ENCODE measurements at places on chromosomes 2 and 18.
A peak's percentile ranks its signal among the peaks of the same experiment; 100 is the strongest.

DNA sequence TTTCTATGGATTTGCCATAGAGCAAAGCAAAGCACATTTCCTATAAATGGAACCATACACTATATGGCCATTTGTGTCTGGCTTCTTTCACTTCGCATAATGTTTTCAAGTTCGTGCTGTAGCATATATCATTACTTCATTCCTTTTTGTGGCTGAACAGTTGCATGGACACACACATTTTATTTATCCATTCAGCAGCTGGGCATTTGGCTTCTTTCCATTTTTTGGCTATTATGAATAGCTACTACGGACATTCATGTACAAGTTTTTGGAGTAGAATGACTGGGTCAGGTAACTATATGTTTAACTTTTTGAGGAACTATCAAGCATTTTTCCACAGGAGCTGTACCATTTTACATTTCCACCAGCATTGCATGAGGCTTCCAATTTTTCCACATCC is 10.7 kb upstream of the SELENOI start:
- no peak for DNase-seq

DNA sequence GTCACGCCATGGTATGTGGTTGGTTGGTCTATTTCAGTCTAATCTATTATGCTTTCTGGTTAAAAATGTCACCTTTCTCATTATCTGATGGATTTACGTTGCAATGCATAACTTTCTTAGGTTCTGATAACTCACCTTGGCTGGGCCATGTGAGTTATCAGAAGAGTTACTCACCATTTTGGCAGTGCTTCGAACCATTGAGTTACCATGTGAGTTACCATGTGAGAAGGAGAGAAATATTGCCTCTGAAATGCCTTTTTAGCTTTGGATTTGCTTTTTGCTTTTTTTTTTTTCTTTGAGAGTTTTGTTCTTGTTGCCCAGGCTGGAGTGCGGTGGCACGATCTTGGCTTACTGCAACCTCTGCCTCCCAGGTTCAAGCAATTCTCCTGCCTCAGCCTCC is 1.6 kb downstream of the SMARCAL1 start:
- DNase-seq = no peak

DNA sequence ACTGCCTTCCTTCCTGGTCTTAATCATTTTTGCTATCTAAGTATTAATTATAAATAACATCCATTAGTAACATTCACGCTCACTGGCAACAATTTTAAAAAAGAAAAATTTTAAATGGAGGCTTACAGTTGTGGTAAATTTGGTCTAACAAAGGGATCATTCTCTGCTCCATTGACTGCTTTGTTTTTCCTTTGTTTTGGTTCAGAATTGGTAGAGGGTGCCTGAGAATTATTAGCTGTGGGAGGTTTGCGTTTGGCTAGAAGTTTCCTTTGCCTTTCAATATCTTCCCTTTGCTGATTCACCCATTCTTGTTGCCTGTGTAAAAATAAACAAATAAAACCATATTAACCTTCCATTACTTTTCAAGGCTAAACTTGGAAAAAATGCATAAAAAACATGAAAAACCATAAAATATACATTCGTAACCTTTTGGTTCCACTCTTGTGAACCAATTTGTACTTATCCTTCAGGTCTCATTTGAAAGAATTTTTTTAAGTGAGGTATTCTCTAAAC is 114.6 kb downstream of the TLK1 start:
- DNase-seq = no peak

DNA sequence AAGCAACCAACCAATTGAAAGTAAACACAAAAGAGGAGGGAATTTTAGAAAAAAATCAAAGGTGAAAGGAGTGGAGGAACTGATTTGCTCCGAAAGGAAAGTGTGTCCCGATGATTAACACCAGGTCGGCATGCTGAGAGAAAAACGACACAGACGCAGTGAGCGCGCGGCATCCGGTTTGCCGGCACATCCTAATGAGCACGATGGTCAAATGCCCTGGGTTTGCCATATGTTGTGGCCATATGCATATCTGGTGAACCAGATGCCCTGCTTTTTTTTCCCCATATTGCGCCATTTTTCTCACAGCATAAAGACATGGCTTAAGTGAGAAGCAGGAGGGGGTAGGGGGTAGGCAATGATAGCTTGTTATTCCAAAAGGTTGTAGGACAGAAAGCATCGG is 626.7 kb downstream of the BCL11A start:
- no peak for DNase-seq

- no peak for DNase-seq
Measured at GRCh38 chr18:47143899-47144485, 6.3 kb downstream of the HDHD2 start.

DNA sequence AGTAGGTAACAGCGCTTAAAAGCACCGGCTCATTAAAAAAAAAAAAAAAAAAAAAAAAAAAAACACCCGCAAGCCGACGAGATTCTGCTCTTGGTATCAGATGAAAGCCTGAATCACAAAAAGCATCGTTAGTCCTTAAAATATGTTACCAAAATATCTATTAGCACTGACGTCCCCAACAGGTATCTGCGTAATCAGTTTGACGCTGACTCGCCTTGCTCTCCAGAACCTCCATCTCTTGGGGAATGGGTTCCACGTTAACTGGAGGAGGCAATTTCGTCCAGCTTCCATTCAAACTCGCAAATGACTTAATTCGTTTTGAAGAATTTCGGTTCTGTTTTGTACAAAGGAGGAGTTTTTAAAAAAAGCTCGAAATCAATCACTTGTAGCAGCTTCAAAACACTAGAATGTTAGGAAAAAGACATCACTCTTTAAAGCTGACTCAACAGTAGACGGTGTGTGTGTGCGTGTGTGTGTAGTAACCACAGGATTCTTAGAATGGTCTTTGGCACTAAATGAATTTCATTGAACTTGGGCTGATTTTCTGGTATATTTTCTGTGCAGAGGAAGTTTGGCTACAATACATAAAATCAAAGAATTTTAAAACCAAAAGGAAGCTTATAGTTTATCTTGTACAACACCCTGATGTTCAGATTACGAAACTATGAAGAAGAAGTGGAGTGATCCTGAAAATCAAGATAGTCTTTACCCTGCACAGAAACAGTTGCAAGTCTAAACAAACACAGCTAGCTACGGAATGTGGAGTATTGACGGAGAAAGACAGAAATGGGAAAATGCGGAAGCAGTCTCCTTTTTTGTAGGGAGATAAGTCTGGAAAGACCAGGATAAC is 1.1 kb upstream of the PGAP1 start:
- DNase-seq = peak; percentile 52

GRCh38 chr2:222946700-222947287 is 86.0 kb downstream of the ACSL3 start:
- no peak for DNase-seq

GRCh38 chr2:182717416-182717815 is 1.4 kb downstream of the DNAJC10 start:
- no peak for DNase-seq

DNA sequence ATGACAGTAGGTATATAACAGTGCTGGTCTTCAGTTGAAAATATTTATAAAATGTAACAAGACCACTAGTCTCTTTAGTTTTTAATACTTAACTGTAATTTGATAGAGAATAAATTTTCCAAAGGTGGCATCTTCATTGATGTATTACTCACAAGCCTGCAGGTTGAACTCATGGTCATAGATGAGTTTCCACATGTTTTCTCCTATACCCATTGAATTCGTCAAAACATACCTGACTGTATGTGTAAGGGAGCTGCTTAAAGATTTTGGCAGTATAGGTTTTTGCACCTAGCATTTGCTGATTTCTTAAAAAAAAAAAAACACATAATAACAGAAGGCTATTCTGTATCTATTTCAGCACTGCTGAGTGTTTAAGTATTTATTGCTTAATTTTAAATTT is 112.9 kb downstream of the FMNL2 start:
- no peak for DNase-seq

GRCh38 chr2:207624185-207625013 is 795 bp downstream of the METTL21A start:
- DNase-seq = no peak

GRCh38 chr2:48343571-48344440 is 186.1 kb upstream of the STON1 start:
- DNase-seq = peak; percentile 46

- DNase-seq = no peak
Measured at GRCh38 chr2:239203443-239204135, 197.2 kb downstream of the HDAC4 start.

GRCh38 chr2:227834916-227835650 is 21.4 kb downstream of the CCL20 start:
- DNase-seq = no peak

DNA sequence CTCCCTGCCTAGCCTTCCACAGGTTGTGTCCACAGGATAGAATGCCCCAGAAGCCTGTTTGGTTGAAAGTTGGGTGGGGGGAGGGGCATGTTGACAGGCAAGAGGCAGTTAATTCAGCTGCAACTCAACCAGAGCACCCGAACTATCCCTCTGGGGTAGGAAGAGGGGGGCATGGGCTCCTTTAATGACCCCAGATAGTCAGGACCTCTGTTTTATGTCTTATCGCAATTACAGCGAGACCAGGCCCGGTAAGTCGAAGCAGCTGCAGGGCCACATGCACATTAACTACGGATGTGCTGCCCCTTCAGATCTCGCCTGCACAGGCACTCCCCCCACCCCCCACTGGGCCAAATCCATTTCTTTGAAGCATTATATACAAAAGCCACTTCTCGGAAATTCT is 363.8 kb upstream of the HNRNPA3 start:
- DNase-seq = no peak

DNA sequence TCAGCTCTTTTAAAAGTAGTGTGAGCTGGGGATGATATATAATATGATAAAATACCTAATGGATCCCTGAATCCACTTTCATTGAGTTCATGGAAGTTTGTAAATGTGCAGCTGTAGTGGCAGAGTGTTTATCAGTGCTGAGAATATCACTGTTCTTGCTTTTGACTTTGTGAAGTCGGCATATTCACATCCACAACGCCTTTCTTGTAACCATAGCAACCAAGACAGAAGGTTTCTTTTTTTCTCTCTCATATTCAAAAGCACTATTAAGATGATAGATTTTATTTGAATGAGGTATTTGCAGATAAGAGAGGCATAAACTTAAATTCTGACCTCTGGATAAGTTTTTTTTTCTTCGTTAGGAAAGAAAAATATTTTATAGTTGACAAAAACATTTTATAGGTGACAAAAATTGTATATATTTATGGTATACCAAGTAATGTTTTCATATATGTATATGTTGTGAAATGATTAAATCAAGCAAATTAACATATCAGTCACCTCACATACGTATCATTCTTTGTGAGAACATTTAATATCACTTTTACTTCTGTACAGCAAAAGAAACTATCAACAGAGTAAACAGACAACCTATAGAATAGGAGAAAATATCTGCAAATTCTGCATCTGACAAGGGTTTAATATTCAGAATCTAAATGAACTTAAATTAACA is 130.0 kb downstream of the PLCL1 start:
- no peak for DNase-seq

GRCh38 chr2:39606585-39606984 is 59.1 kb upstream of the TMEM178A start:
- DNase-seq = no peak

DNA sequence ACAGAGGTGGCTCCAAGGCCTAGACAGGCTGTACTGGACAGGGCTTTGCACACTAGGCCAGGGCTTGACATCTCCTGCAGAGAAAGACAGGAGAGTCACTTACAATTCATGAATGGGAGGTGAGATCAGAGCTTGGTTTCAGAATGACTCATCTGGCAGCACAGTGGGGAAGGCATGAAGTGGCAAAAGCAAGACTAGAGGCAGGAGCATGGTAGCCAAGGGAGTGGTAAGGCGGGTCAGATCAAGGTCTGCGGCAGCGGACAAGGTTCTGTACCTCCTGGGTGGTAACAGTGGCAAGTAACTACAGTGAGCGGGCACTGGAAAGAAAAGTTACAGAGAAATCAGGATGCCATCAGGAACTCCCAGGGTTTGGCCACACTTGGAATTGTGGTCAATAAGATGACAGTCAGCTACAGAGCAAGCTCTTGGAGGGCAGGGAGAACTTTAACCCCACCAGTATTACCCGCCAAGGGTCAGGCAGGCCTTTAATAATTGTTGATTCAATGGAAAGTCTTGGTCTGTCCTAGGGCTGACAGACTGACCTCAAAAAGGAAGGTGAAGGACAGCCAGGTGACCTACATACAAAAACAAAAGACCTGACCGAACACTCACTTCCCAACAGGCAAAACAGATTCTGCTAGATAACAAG is 5.7 kb downstream of the MCFD2 start:
- DNase-seq = no peak

DNA sequence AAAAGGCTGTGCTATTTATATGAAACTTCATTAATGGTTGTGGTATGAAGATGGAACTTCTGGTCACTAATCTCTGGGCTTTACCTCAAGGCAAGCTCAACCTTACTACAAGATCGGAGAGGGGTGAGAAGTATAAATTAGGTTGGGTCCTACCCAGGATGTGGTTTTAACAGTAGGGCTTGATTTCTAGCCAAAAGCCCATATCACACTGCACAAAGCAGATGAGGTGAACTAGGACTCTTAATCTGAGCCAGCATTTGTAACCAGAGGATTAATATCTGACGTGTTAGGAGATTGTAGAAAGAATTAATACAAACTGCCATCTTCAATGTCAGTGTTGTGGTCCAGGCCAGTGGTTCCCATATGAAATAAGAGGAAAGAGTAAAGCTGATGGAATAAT is 86.4 kb upstream of the RGPD4 start:
- DNase-seq = no peak

DNA sequence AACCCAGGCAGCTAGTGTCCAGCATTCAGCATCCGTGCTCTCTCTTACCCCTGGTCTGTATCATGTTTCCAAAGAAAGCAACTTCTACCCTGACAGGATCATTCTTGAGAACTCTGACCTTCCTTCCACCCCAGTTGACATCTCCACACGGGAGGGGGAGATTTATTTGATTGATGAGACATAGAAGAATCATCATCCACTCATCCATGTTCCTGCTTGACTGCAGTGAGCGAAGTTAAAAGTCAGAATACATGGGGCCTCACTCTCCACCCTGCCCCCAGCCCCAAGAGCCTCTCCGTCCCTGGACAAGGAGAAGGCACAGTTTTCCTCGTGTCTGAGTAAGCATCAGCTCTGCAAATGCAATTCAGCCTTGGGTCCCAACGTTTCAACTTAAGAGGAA is 356.0 kb upstream of the TNP1 start:
- DNase-seq = no peak

DNA sequence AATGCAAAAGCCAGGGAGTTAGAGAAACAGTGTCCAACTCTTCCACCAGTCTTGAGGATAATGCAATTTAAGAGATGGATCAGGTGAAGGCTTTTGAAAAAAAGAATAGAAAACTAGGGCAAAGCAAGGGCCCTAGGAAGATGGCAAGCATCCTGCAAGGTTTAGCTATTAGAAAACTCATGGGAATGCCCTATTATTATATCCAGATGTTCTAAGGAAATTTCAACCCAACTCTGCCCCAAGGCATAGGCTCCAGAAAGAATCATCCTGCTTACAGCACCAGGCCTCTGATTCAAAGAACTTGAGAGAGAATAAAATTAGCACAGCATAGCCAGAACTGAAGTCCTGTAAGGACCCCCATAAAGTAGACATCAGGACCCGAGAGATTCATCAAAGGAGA is 68.1 kb downstream of the EN1 start:
- no peak for DNase-seq

GRCh38 chr2:128279009-128279408 is 39.7 kb downstream of the HS6ST1 start:
- DNase-seq = no peak

Data from AG09309 (cell line).